Right ventricle myocardium inferior (tissue), 1 donor: ENCODE measurements at places on chromosomes 4 and X. TPM values are rescaled to one million over a fixed set of nuclear protein-coding genes. Genes with fewer than 3 reads are reported as not detected.
A peak's percentile ranks its signal among the peaks of the same experiment; 100 is the strongest.

GRCh38 chr4:87012265-87012953 lies 77.6 kb downstream of the AFF1 start:
- no peak for DNase-seq

The TRPC5OS gene
- not detected for total RNA-seq

DNA sequence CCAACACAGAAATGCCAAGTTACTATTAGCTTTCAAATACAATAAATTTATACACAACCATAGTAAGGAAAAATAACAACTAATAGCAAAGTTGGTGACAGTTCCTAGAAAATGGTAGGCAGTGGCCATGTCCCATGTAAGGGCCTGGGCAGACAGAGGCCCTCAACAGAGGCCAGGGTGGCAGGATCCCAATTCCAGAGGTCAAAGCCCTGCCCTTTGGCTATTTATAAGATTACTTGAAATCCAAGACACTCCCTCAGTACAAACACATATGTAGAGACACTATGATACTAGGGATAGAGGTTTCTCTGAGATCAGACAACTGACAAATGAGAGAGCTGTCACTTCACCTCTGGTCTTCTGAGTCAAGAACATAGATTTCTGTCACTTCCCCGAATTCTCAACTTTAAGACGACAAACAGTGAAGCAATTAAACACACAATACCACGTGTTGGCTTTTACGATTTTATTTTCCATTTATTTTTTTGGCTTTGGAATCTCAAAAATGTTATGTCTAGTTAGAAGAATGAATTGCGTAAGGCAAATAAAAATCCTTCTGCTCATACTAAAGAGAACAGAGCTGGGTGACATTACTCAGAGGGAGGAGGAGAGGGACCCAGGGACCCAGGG lies 16.3 kb upstream of the MAOB start:
- DNase-seq: no peak

DNA sequence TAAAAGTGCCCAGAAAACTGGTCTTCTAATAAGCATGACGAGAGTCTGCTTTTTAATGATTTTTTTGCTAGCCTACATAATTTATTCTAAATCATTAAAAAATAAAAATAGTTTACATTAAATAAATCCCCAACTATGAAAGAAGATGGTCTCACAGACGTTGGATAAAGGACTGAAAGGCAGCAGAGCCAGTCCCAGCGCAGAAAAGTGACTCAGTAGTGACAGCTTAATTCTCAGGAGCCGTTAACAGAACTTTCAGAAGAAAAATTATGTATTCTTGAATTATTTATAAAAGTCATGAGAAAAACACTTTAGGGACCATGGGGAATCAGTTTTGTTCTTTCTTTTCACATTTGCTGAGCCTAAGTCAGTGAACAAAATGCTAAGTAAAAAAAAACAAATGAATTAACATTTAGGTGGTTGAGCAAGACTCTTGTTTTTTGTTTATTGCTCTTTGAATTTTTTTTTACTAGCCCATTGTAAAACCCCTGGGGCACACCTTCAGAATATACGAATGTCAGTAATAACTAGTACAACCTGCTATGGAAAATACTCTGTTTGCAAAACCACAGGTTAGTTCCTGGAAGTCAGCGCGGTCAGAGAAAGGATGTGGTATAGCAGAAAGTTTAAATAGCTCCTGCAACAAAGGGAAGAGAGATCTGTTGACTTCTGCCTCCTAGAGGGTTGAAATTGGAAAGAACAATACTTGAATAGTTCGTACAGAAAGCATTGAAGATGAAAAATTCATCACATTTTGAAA lies 50.4 kb upstream of the CCDC160 start:
- no peak for DNase-seq

DNA sequence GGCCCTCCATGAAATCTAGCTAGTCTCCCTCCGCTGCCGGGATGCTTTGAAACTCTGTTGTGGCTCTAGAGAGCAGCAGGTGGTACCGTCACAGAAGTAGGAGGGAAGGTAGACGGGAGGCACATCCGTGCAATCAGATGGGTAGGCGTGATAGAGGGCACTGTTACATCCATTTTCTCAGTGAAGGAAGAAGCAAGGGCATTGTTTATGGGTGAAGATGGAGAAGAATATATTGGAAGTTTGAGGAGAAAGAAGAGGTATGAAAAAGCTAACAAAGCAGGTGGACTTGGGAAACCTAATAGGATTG lies 1.3 kb downstream of the ANAPC4 start:
- no peak for DNase-seq

DNA sequence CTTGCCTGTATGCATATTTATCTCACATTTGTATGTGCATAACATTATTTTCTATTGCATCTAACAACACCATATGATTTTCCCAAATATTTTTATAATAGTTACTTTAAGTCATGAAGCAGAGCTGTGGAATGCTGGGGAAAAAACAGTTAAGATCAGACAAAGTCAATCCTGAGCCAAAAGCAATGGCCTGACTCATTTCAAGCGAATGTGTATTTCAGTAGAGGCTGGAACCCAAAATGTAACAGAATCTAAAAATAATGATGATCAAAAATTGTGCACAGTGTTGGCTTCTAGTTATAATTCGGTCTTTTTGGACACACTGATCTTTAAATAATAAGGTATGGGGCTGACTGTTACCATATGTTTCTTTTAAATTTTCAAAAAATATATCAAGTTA lies 516.2 kb upstream of the ADGRL3 start:
- DNase-seq: no peak

- DNase-seq: peak; percentile 63
Observed at GRCh38 chr4:2795893-2796848, 3.3 kb downstream of the SH3BP2 start.

GRCh38 chr4:152640058-152640921 lies 39.5 kb downstream of the TMEM154 start:
- DNase-seq: no peak

DNA sequence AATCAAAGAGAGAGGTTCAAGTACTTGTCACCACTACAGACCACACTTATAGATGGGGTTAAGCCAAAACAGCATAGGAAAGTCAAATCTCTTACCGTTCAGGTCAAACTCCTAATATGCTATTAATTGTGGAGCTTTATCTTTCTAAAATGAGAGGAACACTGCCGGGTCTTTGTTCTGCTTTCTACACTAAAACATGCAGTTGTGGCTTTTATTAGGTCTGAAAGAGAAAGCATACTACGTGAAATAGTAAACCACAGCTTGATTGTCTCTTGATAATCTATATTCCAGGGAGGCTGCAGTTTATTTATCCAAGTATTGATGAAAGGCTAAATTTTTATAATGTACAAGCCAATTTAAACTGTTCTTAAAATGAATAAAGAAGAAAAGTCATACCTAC lies 12.3 kb upstream of the INPP4B start:
- no peak for DNase-seq

DNA sequence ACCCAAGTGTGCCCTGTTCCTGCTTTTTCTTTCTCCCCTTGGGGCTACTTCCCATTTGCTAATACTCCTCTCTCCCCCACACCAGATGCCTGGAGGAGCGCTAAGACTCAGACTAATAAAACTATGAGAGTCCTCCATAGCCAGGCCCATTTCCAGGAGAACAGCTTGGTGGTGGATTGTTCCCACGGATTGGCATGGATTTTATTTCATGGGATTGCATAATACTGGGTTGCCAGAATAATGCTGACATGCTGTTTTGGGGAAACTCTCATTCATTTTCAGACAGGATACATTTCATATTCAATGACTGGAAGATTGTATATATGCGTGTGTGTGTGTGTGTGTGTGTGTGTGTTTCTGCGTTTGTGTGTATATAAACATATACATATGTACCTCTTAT lies 447.5 kb upstream of the PITX2 start:
- no peak for DNase-seq

DNA sequence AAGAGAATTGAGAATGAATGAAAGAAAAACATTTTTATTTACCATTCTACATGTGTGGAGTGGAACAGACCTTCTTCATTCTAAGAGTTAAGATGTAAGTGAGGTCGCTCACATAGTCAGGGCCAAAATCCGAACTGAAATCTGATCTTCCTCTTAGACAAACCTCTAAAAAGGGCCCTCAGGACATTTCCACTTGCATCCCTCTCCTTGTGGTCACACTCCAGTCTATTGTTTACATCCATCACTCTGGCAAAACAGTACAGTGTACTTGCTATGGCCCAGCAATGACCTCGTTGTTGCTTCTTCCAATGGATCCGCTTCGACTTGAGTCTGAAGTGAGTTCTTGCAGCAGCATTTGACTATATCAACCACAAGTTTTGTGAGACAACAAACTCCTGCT lies 54.2 kb downstream of the MOSPD2 start:
- DNase-seq: no peak
